ENCODE measurements at places on chromosomes 1 and 21.

DNA sequence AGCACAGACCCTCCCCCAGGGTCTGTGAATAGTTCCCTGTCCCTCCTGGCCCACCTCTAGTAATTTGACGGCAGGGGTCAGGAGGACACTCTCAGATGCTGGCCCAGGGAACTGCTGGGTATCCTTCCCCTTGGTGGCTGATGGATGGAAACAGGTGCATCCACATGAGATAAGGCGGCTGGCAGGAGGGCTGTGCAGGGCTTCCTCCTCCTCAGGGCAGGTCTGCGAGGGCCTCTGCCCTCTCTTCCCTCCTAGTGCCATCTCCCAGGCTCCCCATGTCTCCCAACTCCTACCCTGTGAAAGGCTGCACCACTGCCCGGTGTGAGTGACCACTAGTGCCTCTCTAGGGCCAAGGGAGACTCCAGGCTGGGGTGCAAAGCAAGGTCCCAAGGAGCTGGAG, 123.9 kb downstream of the GLIS1 start:
- no peak for DNase-seq

DNA sequence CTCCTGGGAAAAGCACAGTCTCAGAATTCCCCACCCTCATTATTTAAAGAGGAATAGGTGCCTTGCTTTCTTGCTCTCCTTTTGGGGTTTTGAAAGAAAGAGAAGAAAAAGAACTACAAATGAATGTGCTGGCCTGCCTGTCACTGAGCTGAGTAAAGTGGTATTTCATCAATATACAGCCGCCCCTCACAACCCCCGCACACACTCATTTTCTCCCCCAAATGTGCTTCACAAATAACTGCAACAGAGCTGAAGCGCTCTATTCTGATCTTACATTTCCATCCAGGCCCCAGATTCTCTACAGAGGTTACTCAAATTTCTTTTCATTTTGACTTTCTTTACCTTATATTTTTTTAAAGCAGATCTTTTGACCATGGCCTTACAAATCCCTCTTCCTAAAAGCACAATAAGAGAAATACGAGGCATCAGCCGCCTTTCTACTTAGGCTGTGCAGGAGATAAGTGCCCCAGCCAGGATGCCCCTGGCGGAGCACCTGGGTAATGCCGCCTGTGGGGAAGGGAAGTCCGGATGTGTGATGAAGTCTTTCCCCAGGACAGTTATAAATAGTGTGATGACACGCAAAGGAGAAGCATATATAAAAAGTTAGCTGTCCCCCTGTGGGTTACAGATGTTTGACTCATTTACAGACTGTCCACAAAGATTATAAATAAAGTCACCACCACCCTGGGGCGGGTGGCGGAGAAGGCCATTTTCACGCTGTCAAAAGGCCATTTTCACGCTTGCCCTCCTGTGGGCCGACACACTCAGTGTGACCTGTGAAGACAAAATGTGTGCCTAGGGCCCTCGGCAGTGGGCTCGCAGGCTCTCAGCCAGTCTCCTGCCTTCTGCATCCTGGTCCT, 6.5 kb downstream of the KCNN3 start:
- peak; percentile 60 for DNase-seq

- DNase-seq = no peak
Observed at GRCh38 chr1:43197343-43198127, 25.4 kb downstream of the CFAP57 start.

GRCh38 chr1:203663821-203664220, 37.2 kb downstream of the ATP2B4 start:
- DNase-seq = no peak

DNA sequence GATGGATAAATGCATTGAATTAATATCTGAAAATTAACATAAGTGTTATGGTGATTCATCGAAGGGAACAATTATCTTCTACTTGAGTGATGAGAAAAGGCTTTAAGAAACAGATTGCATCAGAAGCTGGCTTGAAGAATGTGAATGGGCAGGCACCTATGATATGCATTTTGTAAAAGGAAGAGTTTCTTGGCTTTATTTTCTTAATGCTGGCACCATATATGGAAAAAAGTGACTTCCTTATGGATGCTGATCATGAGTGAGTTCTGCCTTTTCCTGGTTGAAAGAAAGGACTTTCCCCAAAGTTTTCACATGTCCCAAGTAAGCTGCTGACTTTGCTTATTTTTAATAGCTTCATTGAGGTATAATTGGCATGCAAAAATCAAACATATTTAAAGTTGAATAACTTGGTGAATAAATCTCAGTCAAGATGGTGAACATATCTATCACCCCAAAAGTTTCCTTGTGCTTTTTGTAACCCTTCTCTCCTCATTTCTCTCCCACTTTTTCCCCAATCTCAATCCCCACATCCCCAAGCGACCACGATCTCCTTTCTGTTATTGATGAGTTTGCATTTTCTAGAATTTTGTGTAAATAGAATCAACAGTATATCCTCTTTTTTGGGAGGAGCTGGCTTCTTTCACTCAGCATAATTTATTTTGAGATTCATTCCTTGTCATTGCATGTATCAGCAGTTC, 74.2 kb downstream of the SPATA46 start:
- DNase-seq = no peak

GRCh38 chr1:103457886-103458455, 67.5 kb upstream of the RNPC3 start:
- DNase-seq = no peak

GRCh38 chr21:35291973-35292627, 243.0 kb upstream of the RUNX1 start:
- DNase-seq = no peak

DNA sequence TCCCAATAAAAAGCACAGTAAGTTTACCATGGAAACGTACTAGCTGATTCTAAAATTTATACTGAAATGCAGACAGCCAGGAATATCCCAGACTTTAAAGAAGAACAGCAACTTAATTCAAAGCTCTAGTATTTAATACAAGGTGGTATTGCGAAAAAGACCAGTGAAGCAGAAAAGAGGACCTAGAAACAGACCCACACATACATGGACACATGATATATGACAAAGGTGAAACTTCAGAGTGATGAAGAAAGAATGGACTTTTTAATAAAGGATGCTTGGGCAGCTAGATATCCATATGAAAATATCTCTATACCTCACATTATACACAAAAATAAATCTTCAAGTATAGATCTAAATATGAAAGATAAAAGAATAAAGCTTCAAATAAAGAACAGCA, 62.6 kb downstream of the COP1 start:
- no peak for DNase-seq

DNA sequence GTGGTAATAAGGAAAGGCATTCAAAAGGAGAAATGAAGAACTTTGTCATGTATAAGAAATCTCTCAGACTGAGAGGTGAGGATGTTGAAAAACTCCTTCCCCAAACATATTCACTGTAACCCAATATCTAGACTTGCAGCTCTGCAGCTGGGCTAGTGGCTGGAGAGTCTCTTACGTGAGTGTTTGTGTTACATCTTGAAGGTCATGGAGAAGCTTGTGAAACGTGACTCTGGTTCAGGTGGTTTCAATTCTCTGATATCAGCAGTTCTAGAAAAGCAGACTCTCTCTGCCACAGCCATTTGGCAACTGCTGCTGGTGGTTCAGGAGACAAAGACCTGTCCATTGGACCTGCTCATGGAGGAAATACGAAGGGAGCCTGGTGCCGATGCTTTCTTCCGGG, 55.0 kb upstream of the EPHA8 start:
- no peak for DNase-seq

GRCh38 chr1:114377356-114377755, 133.6 kb downstream of the TRIM33 start:
- DNase-seq = no peak

- DNase-seq = no peak
Observed at GRCh38 chr1:8966606-8967005, 20.9 kb downstream of the CA6 start.
